ENCODE measurements at places on chromosomes 1 and 21.

DNA sequence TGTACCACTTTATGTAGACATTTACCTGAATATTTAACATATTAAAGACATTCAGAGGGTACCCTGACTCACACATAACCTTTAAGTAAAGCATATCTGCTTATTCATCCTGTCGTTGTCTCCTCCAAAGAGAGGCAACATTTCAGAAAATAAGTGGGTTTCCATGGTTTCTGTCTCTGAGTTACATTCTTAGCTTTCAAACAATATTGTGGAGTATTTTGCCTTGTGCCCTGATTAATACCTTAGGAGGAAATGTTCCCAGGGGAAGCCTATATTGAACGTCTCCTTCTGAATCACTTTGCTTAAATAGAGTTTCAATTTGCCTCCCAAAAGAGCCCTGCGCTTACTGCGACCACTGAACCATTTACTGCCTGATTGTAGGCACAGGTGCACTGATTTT is 26.1 kb downstream of the PALMD start:
- H3K27me3 ChIP-seq = no peaks in the 10 kb centered on the region
- no peaks in the 10 kb centered on the region for H3K36me3 ChIP-seq
- DNase-seq = no peak

DNA sequence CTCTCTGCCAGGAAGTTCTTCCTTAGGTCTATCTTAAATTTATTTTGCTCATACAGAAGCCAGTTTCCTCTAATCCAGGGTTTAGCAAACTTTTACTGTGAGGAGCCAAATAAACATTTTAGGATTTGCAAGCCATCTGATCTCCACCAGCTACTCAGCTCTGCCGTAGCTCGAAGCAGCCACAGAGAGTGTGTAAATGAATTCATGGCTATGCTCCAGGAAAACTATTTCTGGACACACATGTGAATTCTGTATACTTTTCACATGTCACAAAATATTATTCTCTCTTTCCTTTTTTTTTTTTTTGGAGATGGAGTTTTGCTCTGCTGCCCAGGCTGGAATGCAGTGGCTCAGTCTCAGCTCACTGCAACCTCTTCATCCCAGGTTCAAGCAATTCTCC is 13.4 kb upstream of the AGTRAP start:
- no peaks in the 10 kb centered on the region for H3K27me3 ChIP-seq
- H3K27ac ChIP-seq = no peak overlapping the region
- H3K4me3 ChIP-seq = no peak overlapping the region
- no peaks in the 10 kb centered on the region for H3K36me3 ChIP-seq
- no peak for DNase-seq

GRCh38 chr1:113804421-113805255 is 7.6 kb downstream of the RSBN1 start:
- no peaks in the 10 kb centered on the region for H3K36me3 ChIP-seq
- DNase-seq = no peak
- no peaks in the 10 kb centered on the region for H3K27me3 ChIP-seq
- no peak overlapping the region for H3K4me3 ChIP-seq
- H3K4me1 ChIP-seq = peaks cover 6% of the 10 kb centered on the region

GRCh38 chr1:222865718-222866117 is 50.9 kb downstream of the DISP1 start:
- H3K4me3 ChIP-seq = no peak overlapping the region
- DNase-seq = no peak
- H3K27ac ChIP-seq = no peak overlapping the region

All from cardiac muscle cell (in vitro differentiated cells and primary cell).